ENCODE measurements at places on chromosomes 2 and 18. TPM values are rescaled to one million over a fixed set of nuclear protein-coding genes. Genes with fewer than 3 reads are reported as not detected.
A peak's percentile ranks its signal among the peaks of the same experiment; 100 is the strongest.

The MAPRE3 gene
- total RNA-seq = 0.50 TPM

DNA sequence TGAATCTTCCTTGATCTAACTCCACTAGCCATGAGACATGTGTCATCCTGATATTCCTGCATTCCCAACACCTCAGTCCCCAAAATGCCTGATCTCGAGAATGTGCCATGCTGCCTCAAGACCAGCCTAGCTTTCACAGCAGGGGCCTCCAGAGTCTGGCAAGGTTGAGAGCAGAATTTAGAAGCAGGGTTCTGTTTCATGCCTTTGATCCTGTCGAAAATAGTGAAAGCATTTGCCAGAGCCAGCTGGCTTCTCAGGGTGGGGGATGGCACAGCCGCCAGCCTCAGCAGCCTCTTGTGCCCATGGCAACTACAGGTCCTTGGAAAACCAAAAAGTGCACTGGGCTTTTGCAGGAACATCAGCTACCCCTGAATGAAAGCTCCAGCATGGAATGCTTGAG, 143.5 kb downstream of the RTN4 start:
- DNase-seq = no peak
- H3K36me3 ChIP-seq = no peaks in the 10 kb centered on the region
- peaks cover 24% of the 10 kb centered on the region for H3K4me1 ChIP-seq
- no peak overlapping the region for H3K27ac ChIP-seq
- H3K4me3 ChIP-seq = no peak overlapping the region

GRCh38 chr2:196459539-196459938, 180.0 kb upstream of the CCDC150 start:
- peak; percentile 54 for DNase-seq
- H3K4me1 ChIP-seq = peaks cover 12% of the 10 kb centered on the region
- H3K27me3 ChIP-seq = no peaks in the 10 kb centered on the region
- H3K36me3 ChIP-seq = no peaks in the 10 kb centered on the region
- H3K4me3 ChIP-seq = no peak overlapping the region

DNA sequence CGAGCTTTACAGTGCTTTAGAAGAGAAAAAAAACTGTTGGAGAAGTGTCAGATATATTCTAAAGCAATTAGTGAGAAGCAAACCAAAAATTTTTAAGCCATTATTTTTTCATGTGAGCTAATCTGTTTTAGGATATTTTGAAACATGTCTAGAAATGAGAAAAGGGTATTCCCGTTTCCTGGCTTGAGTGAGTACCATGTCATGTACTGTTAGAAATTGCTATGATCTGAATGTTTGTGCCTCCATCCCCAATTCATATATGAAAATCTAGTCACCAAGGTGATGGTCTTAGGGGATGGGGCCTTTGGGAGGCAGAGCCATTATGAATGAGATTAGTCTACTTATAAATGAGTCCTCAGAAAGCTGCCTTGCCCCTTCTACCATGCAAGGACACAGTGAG, 493.3 kb upstream of the GCFC2 start:
- H3K4me1 ChIP-seq = no peaks in the 10 kb centered on the region
- DNase-seq = no peak
- H3K36me3 ChIP-seq = no peaks in the 10 kb centered on the region

GRCh38 chr2:206639636-206640035, 2.7 kb upstream of the FAM237A start:
- H3K4me3 ChIP-seq = no peak overlapping the region
- no peak overlapping the region for H3K27ac ChIP-seq
- H3K27me3 ChIP-seq = no peaks in the 10 kb centered on the region
- no peaks in the 10 kb centered on the region for H3K4me1 ChIP-seq
- DNase-seq = no peak
- no peaks in the 10 kb centered on the region for H3K36me3 ChIP-seq

DNA sequence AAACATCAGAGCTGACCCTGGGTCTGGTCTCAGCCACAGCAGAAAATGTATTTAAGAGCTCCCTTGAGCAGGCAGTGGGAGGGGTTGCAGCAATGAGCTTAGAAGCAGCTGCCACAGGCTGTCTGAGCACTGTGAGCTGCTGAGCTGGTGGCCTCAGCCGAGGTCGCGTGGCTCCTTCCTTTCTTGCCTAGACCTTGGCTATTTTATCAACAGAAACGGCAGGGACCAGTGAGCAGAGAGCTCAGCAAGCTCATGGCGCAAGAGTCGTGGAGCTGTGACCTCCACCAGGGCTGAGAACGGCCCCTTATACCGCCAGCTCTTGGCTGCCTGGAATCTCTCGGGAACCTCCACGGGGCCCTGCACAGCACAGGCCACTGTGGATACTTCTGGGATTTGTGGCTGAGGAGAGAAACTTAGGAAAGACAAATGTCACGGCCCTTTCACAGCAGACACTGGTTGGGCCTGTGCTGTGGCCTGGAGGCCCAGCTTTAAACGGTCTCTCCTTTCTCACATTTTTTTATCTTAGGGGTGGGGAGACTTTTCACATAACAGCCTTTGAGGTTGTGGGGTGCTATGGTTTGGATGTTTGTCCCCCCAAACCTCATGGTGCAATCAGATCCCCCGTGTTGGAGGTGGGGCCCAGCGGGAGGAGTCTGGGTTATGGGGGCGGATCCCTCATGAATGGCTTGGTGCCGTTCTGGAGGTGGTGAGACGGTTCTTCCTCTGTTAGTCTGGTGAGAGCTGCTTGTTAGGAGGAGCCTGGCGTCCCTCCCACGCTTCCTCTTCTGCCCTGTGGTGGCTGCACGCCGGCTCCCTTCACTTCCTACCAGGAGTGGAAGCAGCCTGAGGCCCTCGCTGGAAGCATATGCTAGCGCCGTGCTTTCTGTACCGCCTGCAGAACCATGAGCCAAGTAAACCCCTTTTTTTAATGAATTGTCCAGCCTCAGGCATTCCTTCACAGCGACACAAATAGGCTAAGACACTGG, 1.7 kb downstream of the ALLC start:
- H3K27me3 ChIP-seq = no peaks in the 10 kb centered on the region
- no peaks in the 10 kb centered on the region for H3K36me3 ChIP-seq
- no peak for DNase-seq
- no peak overlapping the region for H3K4me3 ChIP-seq
- no peak overlapping the region for H3K27ac ChIP-seq
- no peaks in the 10 kb centered on the region for H3K4me1 ChIP-seq

GRCh38 chr2:216082117-216082711, 495 bp downstream of the TMEM169 start:
- H3K4me3 ChIP-seq = peak overlapping the region; percentile 48
- H3K36me3 ChIP-seq = no peaks in the 10 kb centered on the region
- DNase-seq = no peak
- peaks cover 22% of the 10 kb centered on the region for H3K4me1 ChIP-seq
- no peak overlapping the region for H3K27ac ChIP-seq

The ABCB11 gene
- not detected for total RNA-seq

The ZNF892 gene
- 1.9 TPM for total RNA-seq

GRCh38 chr2:71064110-71064611, 4.3 kb upstream of the NAGK start:
- no peak for DNase-seq
- no peak overlapping the region for H3K4me3 ChIP-seq
- no peak overlapping the region for H3K27ac ChIP-seq
- H3K36me3 ChIP-seq = no peaks in the 10 kb centered on the region

- no peak for DNase-seq
- H3K27me3 ChIP-seq = no peaks in the 10 kb centered on the region
Observed at GRCh38 chr2:119174216-119174992, 15.9 kb upstream of the C1QL2 start.

DNA sequence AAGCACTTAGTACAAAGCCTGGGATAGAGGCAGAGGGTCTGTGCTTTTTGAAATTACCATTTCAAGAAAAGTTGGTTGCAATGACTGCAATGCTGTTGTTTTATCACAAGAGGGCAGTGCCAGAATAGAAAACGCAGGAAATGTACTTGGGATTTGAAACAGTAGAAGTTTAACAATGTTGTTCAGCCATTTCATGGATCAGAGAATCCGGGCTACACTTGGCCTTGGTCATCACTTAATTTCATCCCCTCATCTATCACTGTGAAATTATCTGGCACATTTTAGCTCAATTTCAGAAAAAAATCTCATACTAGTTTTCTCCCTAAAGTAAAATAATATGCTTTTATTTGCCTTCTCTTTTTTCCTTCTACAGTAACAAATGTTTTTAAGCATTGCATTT, 70.8 kb downstream of the RAPGEF4 start:
- H3K4me3 ChIP-seq = no peak overlapping the region
- no peaks in the 10 kb centered on the region for H3K4me1 ChIP-seq
- peak; percentile 39 for DNase-seq
- H3K27me3 ChIP-seq = no peaks in the 10 kb centered on the region
- no peaks in the 10 kb centered on the region for H3K36me3 ChIP-seq
- no peak overlapping the region for H3K27ac ChIP-seq

- no peak overlapping the region for H3K27ac ChIP-seq
- no peak overlapping the region for H3K4me3 ChIP-seq
- no peak for DNase-seq
Observed at GRCh38 chr2:199465988-199466691, 8.4 kb upstream of the SATB2 start.

- no peaks in the 10 kb centered on the region for H3K36me3 ChIP-seq
- peak overlapping the region; percentile 100 for H3K27ac ChIP-seq
- peaks cover 36% of the 10 kb centered on the region for H3K4me1 ChIP-seq
- DNase-seq = peak; percentile 3
- H3K4me3 ChIP-seq = no peak overlapping the region
- no peaks in the 10 kb centered on the region for H3K27me3 ChIP-seq
Observed at GRCh38 chr2:229409751-229410181, 138.7 kb upstream of the PID1 start.

GRCh38 chr2:233977296-233977837, 60.2 kb downstream of the TRPM8 start:
- H3K36me3 ChIP-seq = no peaks in the 10 kb centered on the region
- no peaks in the 10 kb centered on the region for H3K27me3 ChIP-seq
- no peak overlapping the region for H3K27ac ChIP-seq
- DNase-seq = no peak

The NFE2L2 gene
- 65.8 TPM for total RNA-seq

DNA sequence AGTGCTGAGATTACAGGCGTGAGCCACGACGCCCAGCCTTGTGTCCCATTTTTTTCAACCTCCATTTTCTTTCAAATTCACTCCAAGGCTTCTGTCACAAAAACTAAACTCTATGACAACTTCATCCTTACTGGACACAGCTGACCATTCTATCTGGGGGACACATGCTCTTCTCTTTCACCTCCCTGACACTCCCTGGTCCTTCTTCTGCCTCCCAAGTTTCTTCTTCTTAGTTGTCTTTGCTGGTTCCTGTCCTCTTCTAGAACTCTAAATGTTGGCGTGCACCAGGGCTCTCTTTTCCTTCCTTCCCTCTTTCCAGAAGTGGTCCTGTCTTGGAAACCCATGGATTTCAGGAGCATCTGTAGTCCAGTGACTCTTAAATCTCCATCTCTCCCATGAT, 40.1 kb upstream of the LPIN2 start:
- H3K4me3 ChIP-seq = no peak overlapping the region
- no peak overlapping the region for H3K27ac ChIP-seq
- no peaks in the 10 kb centered on the region for H3K27me3 ChIP-seq

DNA sequence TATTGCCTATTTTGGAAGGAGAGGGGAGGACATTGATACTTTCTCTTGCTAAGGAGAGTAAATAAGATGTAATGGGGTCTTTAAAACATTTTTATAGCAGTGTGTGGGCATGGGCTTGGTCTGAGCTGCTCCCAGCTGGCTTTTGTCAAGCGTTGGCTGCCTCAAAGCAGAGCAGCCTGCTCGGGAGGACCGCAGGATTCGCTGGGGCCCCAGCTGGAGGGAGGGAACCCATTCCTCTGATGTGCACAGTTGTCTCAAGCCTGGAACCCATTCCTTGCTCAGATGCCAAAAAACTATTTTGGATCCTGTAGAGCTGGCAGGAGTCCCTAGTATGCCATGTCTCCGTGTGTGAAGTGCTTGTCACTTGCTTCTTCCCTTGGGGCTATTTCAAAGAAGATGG, 59.4 kb upstream of the RMDN2 start:
- no peaks in the 10 kb centered on the region for H3K4me1 ChIP-seq
- no peak for DNase-seq
- H3K36me3 ChIP-seq = no peaks in the 10 kb centered on the region
- no peak overlapping the region for H3K4me3 ChIP-seq
- no peaks in the 10 kb centered on the region for H3K27me3 ChIP-seq
- no peak overlapping the region for H3K27ac ChIP-seq

The SOX11 gene
- total RNA-seq = 0.05 TPM

The SCTR gene
- total RNA-seq = not detected

GRCh38 chr18:21342372-21342771, 100.3 kb downstream of the GREB1L start:
- no peaks in the 10 kb centered on the region for H3K27me3 ChIP-seq
- H3K4me1 ChIP-seq = no peaks in the 10 kb centered on the region
- no peaks in the 10 kb centered on the region for H3K36me3 ChIP-seq
- H3K4me3 ChIP-seq = no peak overlapping the region
- no peak overlapping the region for H3K27ac ChIP-seq

- no peak overlapping the region for H3K4me3 ChIP-seq
- no peak overlapping the region for H3K27ac ChIP-seq
- H3K4me1 ChIP-seq = no peaks in the 10 kb centered on the region
- no peaks in the 10 kb centered on the region for H3K36me3 ChIP-seq
Observed at GRCh38 chr18:13538630-13539029, 187.7 kb downstream of the FAM210A start.

GRCh38 chr18:35267161-35267651, 22.8 kb downstream of the ZSCAN30 start:
- no peaks in the 10 kb centered on the region for H3K4me1 ChIP-seq
- H3K27ac ChIP-seq = no peak overlapping the region
- H3K36me3 ChIP-seq = no peaks in the 10 kb centered on the region
- DNase-seq = no peak
- no peaks in the 10 kb centered on the region for H3K27me3 ChIP-seq
- no peak overlapping the region for H3K4me3 ChIP-seq

GRCh38 chr2:111028720-111029119, 92.0 kb upstream of the BCL2L11 start:
- no peak overlapping the region for H3K4me3 ChIP-seq
- no peak for DNase-seq
- H3K36me3 ChIP-seq = no peaks in the 10 kb centered on the region
- peaks cover 23% of the 10 kb centered on the region for H3K27me3 ChIP-seq
- peaks cover 9% of the 10 kb centered on the region for H3K4me1 ChIP-seq
- no peak overlapping the region for H3K27ac ChIP-seq

The ERBB4 gene
- not detected for total RNA-seq

The TAF4B gene
- 2.7 TPM for total RNA-seq

The NOP58 gene
- total RNA-seq = 173 TPM

DNA sequence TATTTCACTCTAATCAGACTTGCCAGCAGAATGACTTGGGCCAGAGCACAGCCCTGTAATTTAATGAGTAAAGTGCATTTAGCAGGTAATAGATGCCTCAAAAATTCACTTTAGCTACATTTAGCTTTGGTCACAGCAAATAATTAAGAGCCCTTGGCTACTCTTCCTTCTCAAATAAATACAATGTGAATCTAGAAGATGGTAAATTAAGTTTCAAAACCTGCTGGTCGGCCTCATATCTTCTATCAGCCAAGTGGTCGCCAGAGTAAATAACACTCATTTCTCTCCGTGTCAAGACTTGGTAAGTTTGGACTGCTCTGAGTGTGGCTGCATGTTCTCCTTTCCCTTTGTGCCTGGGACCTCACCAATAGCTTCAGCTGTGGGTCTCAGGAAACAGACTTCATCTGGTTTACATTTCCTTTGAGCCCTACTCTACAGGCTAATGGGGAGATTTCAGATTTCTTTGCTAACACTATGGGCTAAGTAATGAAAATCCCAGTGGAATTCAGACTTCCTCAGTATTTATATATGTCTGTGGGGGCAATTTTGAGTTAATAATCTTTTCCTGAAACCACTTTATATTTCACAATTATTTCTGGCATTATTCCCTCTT, 375.8 kb downstream of the RBM43 start:
- H3K27ac ChIP-seq = no peak overlapping the region
- H3K4me1 ChIP-seq = no peaks in the 10 kb centered on the region
- no peaks in the 10 kb centered on the region for H3K27me3 ChIP-seq
- DNase-seq = no peak

- H3K36me3 ChIP-seq = no peaks in the 10 kb centered on the region
- H3K4me1 ChIP-seq = no peaks in the 10 kb centered on the region
- no peaks in the 10 kb centered on the region for H3K27me3 ChIP-seq
- no peak overlapping the region for H3K27ac ChIP-seq
- H3K4me3 ChIP-seq = no peak overlapping the region
- DNase-seq = no peak
Observed at GRCh38 chr18:39969803-39970494, 1985.1 kb upstream of the PIK3C3 start.

Measured in SJSA1 (cell line).